Mesenchymal stem cell (in vitro differentiated cells and primary cell): ENCODE measurements at places on chromosomes 16 and 17.
A peak's percentile ranks its signal among the peaks of the same experiment; 100 is the strongest.

DNA sequence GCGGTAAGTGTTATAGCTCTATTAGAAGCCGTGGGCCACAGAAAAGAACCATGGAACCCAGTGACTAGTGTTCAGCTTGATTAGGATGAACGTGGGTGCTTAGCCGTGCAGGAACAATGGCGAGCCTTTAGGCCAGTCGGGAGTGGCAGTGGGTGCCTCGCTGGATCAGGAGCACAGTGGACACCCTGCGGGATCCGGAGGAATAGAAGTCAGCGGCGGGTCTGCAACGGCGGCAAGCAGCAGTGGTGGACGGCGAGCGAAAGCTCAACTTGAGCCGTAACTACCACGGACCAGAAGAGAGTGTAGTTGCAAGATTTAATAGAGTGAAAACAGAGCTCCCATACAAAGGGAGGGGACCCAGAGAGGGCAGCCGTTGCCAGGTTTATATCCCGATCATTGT lies 37.3 kb upstream of the CDH15 start:
- peaks cover 2% of the 10 kb centered on the region for H3K4me1 ChIP-seq
- no peak overlapping the region for H3K27ac ChIP-seq
- peaks cover 72% of the 10 kb centered on the region for H3K36me3 ChIP-seq
- no peaks in the 10 kb centered on the region for H3K27me3 ChIP-seq
- DNase-seq: no peak
- no peak overlapping the region for H3K4me3 ChIP-seq

GRCh38 chr17:32697728-32698625 lies 178.9 kb downstream of the MYO1D start:
- H3K4me1 ChIP-seq: no peaks in the 10 kb centered on the region
- H3K27me3 ChIP-seq: no peaks in the 10 kb centered on the region
- no peak overlapping the region for H3K27ac ChIP-seq
- no peak for DNase-seq

DNA sequence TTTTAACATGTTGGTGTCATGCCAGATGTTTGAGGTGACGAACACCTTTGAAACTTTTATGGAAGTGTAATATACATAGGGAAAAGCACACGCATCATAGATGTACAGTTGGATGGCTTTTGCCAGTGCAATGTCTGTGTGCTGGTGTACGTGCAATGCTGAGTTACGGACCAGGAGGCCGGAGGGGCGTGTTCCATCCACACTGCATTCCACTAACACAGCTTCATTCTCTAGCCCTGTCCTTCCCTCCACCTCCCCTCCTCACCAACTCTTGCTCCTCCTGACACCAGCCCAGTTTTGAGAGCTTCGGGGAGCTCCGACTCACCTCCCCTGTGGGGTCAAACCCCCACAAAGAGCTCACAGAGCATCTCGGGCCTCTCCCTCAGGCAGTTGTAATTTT lies 358.8 kb downstream of the C16orf95 start:
- H3K27me3 ChIP-seq: peaks cover 6% of the 10 kb centered on the region
- H3K27ac ChIP-seq: no peak overlapping the region
- no peaks in the 10 kb centered on the region for H3K36me3 ChIP-seq
- peaks cover 17% of the 10 kb centered on the region for H3K4me1 ChIP-seq
- DNase-seq: no peak
- no peak overlapping the region for H3K4me3 ChIP-seq

GRCh38 chr16:69883744-69884143 lies 67.4 kb upstream of the CLEC18A start:
- peaks cover 7% of the 10 kb centered on the region for H3K4me1 ChIP-seq
- no peaks in the 10 kb centered on the region for H3K27me3 ChIP-seq
- H3K4me3 ChIP-seq: no peak overlapping the region
- no peak for DNase-seq

DNA sequence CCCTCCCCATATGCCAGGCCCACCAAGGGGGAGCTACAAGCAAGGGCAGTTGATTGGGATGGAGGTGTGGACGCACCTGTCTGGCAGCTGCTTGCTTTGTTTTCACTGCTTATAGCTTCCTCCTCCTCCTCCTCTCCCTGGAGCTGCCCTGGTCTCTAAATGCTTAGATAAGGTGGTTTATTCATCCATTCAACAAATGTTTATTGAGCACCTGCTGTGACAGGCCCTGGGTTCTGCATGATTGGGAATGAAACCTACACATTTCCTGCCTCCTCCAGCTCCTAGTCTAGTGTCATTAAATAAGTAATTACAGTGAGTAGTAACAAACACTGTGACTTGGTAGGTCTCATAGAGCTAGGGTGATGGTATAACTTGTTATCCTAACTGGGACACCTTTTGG lies 17.4 kb upstream of the MAP3K14 start:
- peaks cover 32% of the 10 kb centered on the region for H3K4me1 ChIP-seq
- no peak for DNase-seq
- H3K27ac ChIP-seq: peak overlapping the region; percentile 22
- H3K36me3 ChIP-seq: no peaks in the 10 kb centered on the region
- H3K27me3 ChIP-seq: no peaks in the 10 kb centered on the region

GRCh38 chr17:71740866-71741265 lies 380.0 kb upstream of the SOX9 start:
- no peak overlapping the region for H3K4me3 ChIP-seq
- H3K27me3 ChIP-seq: no peaks in the 10 kb centered on the region
- no peak overlapping the region for H3K27ac ChIP-seq
- no peaks in the 10 kb centered on the region for H3K36me3 ChIP-seq

DNA sequence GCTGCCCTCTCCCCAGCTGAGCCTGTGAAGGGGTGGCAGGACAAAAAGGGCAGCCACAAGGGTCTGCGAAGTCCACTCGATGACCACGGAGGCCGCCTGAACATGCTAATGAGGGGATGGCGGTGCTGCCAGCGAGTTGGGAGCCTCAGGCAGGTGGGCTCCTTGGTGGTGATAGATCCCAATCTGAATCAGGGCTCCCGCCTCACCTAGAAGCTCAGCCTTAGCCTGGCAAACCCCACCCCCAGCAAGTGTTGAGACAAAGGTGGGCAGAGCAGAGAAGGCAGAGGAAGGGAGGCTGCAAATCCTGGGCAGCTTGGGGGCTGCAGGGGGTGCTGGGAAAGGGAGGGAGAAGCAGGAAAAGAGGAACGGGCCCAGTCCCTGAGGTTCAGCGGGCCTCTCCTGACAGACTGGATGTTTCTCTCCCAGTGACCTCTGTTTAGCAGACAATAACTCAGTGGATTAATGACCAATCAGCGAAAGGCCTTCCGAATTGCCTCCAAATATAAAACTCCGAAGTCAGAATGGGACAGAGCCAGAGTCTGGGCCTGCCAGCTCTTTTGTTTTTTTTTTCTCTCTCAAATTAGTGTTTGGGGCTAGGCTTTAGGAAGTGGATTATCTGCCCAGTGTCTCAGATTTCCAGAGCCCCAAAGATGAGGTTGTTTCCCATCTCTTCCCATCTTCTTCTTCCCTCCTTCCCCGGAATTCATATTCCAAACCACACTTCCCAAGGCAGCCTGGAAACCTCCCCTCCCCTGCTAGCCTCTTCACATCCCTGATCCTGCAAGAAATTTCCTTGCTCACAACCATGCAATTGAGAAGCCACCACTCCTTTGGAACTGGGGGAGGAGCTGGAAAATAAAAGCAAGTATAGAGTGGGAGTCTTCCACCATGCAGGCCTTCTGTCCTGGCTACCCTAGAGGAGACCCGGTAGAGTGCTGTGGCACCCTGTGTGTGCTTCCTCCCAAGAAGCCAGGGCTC lies 15.2 kb upstream of the HOXB2 start:
- peaks cover 18% of the 10 kb centered on the region for H3K36me3 ChIP-seq
- H3K4me1 ChIP-seq: peaks cover 44% of the 10 kb centered on the region
- H3K27ac ChIP-seq: no peak overlapping the region
- H3K4me3 ChIP-seq: peak overlapping the region; percentile 68
- DNase-seq: no peak

- peaks cover 4% of the 10 kb centered on the region for H3K4me1 ChIP-seq
- no peaks in the 10 kb centered on the region for H3K27me3 ChIP-seq
- H3K27ac ChIP-seq: no peak overlapping the region
- H3K4me3 ChIP-seq: no peak overlapping the region
- DNase-seq: no peak
These were observed 249.4 kb downstream of the SNX29 start for GRCh38 chr16:12225806-12226465.

DNA sequence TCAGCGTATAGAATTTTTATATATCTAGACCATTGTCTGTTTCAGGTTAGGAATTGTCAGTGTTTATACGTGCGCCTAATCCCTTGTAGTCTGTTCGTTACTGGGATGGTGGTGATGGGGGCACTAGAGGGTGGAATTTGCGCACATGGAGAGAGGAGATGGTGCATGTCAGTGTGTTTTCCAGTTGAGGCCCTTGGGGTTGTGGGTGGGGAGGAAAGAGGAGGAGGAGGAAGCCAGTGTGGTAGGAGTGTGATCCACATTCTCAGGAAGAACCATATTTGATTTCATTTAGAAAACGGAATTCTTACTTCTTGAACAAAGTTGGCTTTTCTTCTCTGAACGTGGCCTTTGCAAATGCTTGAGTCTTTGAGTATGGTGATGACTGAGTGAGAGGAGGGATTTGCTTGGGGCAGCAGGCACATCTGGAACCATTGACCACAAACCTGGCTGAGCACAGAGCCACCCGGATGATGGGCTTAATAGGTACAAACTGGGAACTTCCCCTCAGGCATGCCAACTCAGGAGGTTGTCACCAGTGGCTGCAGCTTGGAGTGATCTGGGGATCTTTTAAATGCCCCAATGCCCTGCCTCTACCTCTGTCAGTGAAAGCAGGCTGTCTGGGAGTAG lies 98.9 kb downstream of the PRKCB start:
- no peak for DNase-seq
- no peaks in the 10 kb centered on the region for H3K36me3 ChIP-seq
- no peaks in the 10 kb centered on the region for H3K4me1 ChIP-seq
- no peak overlapping the region for H3K27ac ChIP-seq

DNA sequence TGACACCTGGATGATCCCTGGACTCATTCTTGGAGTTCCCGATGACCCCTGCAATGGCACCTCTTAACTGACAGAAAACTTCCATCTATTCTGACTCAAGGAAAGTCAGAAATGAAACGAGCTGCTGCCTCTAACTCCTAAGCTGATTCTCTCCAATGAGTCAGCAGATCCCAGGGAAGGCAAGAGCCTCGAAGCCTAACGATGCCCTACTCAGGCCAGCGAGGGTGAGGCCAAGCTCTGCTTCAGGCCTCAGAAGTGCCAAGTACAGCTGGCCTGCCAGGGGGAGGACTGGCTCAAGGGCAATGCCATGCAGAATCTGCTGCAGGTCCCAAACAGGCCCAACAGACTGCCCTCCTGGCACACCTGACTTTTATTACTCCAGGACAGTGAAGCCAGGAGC lies 36.3 kb downstream of the PLXDC1 start:
- peak overlapping the region; percentile 56 for H3K4me3 ChIP-seq
- DNase-seq: peak; percentile 40
- H3K27ac ChIP-seq: no peak overlapping the region
- H3K36me3 ChIP-seq: no peaks in the 10 kb centered on the region
- H3K27me3 ChIP-seq: peaks cover 14% of the 10 kb centered on the region

GRCh38 chr16:76176153-76176552 lies 101.0 kb upstream of the CNTNAP4 start:
- H3K27me3 ChIP-seq: no peaks in the 10 kb centered on the region
- H3K4me1 ChIP-seq: no peaks in the 10 kb centered on the region
- no peaks in the 10 kb centered on the region for H3K36me3 ChIP-seq
- DNase-seq: no peak
- no peak overlapping the region for H3K27ac ChIP-seq

DNA sequence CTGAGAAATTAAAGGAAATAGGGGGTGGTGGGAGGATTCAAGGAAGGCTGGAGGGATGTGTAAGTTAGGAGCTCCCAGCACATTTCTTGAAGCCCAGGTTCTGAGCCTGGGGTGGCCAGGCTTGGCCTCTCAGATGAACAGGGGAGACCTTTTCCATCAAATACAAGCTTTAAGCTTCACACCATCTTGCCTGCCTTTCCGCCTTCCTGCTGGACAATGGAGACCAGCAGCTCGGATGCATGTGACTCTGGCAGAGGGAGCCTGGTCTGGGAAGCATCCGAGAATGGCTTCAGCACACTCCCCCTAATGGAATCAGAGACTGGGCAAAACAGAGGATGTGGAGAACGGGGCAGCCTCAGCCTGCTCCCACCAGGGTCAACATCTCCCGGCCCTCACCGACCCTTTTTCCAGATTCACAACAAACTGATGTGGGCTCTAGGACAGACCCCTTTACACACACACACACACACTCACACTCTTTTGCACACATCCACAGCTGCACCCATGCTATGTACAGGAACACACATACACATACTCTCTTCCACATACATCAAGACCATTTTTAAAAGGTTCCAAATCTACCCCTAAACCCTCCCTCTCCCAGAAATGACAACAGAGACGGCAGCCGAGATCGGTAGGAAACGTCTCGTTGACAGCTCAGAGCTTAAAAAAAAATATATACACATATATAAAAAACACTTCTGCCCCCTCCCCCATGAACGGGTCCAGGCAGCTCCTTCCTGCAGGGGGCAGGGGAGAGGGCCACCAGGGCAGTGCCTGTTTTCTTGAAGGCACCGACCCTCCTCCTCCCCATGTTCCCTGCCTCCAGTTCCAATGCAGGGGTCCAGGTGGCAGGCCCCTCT lies 6.5 kb upstream of the ATXN7L3 start:
- H3K27me3 ChIP-seq: no peaks in the 10 kb centered on the region
- no peak overlapping the region for H3K4me3 ChIP-seq
- DNase-seq: no peak
- H3K4me1 ChIP-seq: peaks cover 19% of the 10 kb centered on the region
- no peak overlapping the region for H3K27ac ChIP-seq

DNA sequence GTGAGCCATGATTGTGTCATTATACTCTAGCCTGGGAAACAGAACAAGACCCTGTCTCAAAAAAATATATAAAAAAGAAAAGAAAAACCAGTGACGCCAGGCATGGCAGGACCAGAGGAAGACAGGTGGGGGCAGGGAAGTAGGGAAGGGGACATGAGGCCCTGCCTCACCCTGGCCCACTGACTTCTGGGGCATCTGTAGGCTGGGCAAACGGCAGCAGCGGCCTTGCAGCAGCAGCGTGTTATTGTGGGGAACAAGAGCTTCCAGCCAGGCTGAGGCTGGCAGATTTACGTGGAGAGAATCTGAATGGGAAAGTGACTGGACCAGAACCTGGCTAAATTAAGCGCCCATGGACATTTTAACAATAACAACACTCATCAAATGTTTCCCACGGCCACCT lies 19.4 kb downstream of the CMTM4 start:
- H3K4me1 ChIP-seq: peaks cover 17% of the 10 kb centered on the region
- no peaks in the 10 kb centered on the region for H3K27me3 ChIP-seq
- H3K4me3 ChIP-seq: no peak overlapping the region
- no peaks in the 10 kb centered on the region for H3K36me3 ChIP-seq
- no peak overlapping the region for H3K27ac ChIP-seq
- no peak for DNase-seq

- H3K27me3 ChIP-seq: no peaks in the 10 kb centered on the region
- no peak overlapping the region for H3K27ac ChIP-seq
- no peaks in the 10 kb centered on the region for H3K36me3 ChIP-seq
- H3K4me3 ChIP-seq: no peak overlapping the region
- no peak for DNase-seq
These were observed 560.3 kb downstream of the WWOX start for GRCh38 chr16:78659668-78660217.

DNA sequence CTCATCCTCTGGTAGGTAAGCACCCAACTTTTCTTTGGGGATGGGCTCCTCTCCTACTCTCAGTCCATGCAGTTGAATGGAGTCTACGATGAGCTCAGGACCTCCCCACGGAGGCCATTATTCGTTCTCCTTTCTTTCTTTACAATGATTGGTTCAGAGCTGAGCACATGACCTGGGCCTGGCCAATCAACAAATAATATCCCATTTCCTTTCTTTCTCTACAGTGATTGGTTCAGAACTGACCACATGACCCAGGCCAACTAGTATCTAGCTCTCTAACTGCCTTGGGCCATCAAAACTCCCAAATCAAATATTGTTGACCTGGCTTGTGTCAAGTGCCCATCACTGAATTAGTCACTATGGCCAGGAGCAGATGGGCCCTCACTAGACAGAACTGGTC lies 129.2 kb downstream of the USP31 start:
- no peak overlapping the region for H3K4me3 ChIP-seq
- H3K36me3 ChIP-seq: no peaks in the 10 kb centered on the region
- no peaks in the 10 kb centered on the region for H3K27me3 ChIP-seq
- H3K27ac ChIP-seq: no peak overlapping the region
